Astrocyte of the hippocampus (primary cell): ENCODE measurements at places on chromosomes 7 and 10.

- no peak for DNase-seq
Observed at GRCh38 chr7:47817917-47818316, 130.3 kb downstream of the PKD1L1 start.

- peak; percentile 80 for DNase-seq
Observed at GRCh38 chr7:28956608-28957063, 1.5 kb downstream of the TRIL start.

DNA sequence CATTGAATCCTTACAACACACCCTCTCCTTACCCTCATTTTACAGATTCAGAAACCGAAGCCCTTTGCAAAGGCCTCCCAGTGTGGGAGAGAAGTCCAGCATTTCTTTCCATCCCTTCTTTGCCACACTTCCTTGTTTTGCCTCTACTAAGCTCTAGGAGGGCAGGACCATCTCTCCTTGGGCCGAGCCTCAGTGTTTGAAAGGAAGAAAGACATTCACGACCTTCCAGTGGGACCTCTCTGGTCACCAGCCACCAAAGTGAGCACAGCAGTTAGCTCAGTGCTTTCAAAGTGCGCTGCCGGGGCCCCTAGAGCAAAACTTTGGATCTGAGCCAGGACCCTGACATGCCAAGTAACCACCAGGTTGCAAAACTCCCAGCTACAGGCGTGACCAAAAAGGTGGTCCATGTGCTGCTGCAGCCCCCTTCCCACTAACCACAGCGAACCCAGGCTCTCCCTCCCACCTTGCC, 12.4 kb downstream of the CTBP2 start:
- peak; percentile 76 for DNase-seq

GRCh38 chr7:22445140-22445743, 54.7 kb downstream of the STEAP1B start:
- DNase-seq = no peak

- no peak for DNase-seq
Observed at GRCh38 chr10:23432639-23433038, 6.2 kb upstream of the OTUD1 start.

GRCh38 chr10:73865459-73866442, 8.6 kb downstream of the CAMK2G start:
- DNase-seq = no peak

DNA sequence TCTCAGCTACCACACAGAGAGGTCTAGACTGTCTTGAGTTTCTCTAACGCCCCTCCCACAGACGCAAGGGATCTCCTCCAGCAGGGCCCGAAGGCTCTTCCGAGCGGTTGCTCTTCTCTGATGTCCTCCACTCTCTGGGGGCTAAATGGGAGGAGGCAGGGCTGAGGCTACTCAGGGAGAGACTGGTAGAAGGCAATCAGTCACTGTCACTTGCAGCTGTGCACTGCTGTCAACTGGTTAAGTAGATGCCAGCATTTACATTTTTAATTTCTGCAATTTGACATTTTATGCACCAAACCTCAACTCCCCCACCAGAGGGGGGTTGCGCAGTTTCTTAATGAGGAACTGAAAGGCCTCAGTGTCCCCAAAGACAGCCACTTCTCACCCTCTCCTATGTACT, 442.8 kb downstream of the PLXNA4 start:
- DNase-seq = no peak

GRCh38 chr7:155206318-155207020, 91.2 kb upstream of the INSIG1 start:
- peak; percentile 87 for DNase-seq

DNA sequence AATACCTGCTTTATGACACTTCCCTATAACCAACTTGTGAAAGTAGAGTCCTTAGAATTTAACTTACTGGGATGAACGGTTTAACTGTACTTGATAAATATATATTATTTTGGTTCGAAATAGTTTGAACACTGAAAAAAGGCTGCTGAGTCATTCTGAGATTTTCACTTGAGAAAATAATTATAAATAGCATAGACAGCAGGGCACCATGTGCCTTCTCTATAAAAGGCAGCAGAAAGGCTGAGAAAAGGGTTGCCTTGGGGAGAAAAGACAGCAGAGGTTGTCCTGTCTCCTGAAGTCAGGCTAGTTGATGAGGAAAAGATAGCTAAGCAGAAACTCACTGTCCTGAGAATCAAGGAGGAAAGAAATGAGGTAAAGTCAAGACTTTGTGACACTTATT, 92.4 kb downstream of the CTTNBP2 start:
- peak; percentile 19 for DNase-seq

GRCh38 chr7:72244826-72245398, 167.2 kb downstream of the CALN1 start:
- no peak for DNase-seq

- DNase-seq = no peak
Observed at GRCh38 chr10:99920901-99921300, 88.8 kb downstream of the DNMBP start.

- DNase-seq = no peak
Observed at GRCh38 chr10:130902929-130903328, 408.6 kb downstream of the TCERG1L start.

GRCh38 chr10:75718991-75719390, 287.6 kb downstream of the LRMDA start:
- no peak for DNase-seq

DNA sequence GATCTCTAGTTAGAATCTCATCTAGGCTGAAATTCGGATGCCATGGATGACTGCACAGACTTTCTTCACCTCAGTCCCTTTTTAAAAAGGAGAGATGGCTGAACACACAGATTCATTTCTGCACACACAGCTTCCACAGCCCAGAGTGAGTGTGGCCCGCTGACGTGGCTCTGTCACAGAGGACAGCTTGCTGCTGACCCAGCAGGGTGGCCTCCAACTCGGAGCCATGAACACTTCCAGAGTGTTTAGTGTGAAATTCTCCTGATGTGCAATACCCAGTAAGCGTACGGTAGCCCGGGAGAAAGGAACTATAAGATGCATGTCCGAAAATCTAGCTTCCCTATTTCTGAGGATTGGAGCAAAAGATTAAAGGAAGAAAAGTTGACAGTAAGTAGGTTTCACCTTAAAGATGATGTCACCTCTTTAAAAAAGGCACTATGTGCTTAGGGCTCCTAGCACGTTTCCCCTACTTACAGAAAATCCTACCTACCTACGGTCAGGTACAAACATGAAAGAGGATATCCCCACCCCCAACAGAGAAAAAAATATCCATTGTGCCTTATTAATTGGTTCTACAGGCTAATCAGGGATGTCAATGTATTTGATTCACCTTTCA, 162.2 kb downstream of the RAPGEF5 start:
- DNase-seq = no peak

- no peak for DNase-seq
Observed at GRCh38 chr7:70568674-70569334, 563.1 kb upstream of the GALNT17 start.

- DNase-seq = no peak
Observed at GRCh38 chr10:64363687-64364086, 842.5 kb downstream of the REEP3 start.

DNA sequence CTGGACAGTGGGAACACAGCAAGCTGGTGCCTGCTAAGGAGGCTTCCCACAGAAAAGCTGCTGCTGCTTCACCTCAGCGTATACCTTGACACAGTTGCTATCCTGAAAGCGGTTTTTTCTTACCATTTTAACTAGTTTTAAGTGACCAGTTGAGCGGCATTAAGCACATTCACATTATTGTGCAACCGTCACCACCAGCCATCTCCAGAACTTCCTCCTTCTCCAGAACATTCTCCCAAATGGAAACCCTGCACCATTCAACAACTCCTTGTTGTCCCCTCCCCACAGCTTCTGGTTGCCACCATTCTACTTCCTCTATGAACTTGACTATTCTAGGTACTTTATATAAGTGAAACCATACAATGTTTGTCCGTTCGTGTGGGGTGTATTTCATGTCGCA, 169.9 kb downstream of the SNX10 start:
- no peak for DNase-seq

DNA sequence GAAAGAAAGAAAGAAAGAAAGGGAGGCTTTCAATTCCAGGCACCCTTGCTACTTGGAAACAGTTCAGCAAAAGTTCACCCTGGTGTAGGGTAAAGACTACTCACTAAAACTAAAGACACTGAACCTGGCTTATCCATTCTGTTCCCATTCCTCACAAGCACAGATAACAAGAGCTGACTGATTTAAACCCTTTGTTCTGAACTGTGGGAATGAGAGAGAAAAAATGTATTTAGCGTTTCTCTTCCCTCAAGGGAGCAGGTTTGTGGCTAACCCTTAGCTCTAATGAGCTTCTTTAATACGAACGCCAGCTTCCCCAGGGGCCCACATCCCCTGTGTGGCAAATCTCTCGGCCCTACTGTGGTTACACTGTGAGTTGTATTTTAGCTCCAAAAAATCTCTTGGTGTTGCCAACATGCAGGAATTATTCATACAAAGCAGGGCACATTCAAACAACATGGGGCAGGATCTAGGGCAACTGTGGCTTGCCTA, 23.3 kb downstream of the PRTFDC1 start:
- DNase-seq = peak; percentile 95

DNA sequence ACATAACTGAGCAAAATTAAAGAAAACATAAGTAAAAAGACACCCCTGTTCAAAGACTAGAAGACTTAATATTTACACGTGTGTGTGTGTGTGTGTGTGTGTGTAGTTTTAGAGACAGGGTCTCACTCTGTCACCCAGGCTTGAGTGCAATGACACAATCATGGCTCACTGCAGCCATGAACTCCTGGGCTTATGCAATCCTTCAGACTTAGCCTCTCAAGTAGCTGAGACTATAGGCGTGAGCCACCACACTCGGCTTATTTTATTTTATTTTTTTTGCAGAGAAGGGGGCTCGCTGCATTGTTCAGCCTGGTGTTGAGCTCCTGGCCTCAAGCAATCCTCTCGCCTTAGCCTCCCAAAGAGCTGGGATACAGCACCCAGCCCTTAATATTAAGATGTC, 90.3 kb downstream of the JMJD1C start:
- no peak for DNase-seq

- DNase-seq = no peak
Observed at GRCh38 chr7:390761-391410, 100.9 kb downstream of the FOXL3 start.

- peak; percentile 39 for DNase-seq
Observed at GRCh38 chr10:87761892-87762291, 56.1 kb downstream of the ATAD1 start.

DNA sequence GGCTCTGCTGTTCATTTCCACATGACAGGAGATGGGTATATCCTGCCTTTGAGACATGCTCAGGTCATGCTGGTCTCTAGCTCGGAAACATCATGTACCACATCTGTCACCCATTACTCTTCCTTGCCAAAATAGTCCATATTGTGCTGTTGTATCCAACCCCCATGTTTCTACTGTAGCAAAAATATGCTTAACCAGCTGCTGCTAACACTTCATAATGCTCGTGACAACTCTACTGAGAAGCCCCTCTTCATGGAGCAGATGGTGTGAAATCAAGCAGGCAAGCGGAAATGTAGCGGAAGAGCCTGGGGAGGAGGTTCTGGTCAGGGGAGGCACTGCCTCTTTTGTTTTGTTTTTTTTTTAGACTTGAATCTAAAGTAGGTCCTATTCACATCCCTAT, 82.9 kb downstream of the NPY start:
- no peak for DNase-seq

DNA sequence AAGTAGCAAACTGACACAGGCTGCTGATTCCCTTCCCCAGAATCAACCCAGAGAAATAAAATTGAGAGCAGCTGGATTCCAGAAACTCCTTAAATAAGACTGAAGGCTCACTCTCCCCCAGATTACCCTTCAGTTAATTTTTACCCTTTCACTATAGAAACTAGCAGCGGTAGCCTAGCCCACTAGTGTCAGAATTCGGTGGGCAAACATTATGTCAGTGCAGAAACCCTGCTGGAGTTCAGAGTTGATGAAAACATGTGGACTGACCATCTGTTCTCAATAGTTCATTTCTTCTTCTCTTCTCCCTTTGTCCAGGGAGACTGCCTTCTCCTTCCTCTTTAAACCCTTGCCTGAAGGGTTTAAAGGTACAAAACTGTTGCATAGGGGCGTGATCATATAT, 100.1 kb downstream of the PODXL start:
- DNase-seq = no peak

GRCh38 chr10:12902135-12902572, 99.4 kb downstream of the CCDC3 start:
- peak; percentile 84 for DNase-seq

GRCh38 chr10:29714096-29714874, 79.5 kb upstream of the SVIL start:
- DNase-seq = no peak

GRCh38 chr7:77538281-77539212, 1.5 kb downstream of the PTPN12 start:
- DNase-seq = peak; percentile 92

GRCh38 chr10:115653473-115653872, 560.3 kb downstream of the ATRNL1 start:
- no peak for DNase-seq

- peak; percentile 42 for DNase-seq
Observed at GRCh38 chr10:116126239-116126638, 146.8 kb downstream of the GFRA1 start.

DNA sequence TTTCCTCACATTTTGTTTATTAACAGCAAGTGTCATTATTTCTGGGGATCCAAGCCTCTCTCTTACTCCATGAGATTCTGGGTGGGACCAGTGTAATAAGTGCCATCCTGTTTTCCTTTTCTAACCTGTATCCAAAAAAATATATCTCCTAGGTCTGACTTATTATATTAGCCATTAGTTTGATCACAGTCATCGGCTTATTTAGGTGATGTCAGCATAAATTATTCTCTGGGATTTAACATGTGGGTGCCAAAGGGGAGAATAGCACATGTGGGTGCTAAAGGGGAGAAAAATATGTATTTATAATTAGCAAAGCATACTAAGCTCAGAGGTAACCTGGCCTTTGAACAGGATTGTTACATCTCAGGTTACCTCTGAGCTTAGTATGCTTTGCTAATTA, 293.8 kb upstream of the SEMA3D start:
- no peak for DNase-seq

DNA sequence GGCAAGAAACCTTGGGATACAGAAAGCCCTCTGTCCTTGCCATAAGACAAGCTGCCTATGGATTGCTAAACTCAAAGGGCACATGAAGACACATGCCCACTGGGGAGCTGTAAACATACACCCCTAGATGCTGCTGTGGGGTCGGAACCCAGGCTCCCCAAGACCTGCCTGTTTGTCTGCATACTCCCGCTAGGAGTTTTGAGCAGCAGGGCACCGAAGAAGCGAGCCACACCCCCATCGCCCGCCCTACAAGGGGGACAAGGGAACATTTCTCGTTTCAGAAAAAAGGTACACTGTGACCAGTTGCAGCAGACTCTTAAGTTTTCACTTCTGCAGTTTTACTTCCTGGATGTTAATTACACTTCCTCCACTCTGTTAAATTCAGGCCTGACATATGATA, 680.2 kb upstream of the GHITM start:
- no peak for DNase-seq

- no peak for DNase-seq
Observed at GRCh38 chr10:110310741-110311140, 6.0 kb upstream of the SMNDC1 start.
